Nucleus accumbens (tissue), 56 donors: ENCODE measurements at places on chromosomes 4 and X.

DNA sequence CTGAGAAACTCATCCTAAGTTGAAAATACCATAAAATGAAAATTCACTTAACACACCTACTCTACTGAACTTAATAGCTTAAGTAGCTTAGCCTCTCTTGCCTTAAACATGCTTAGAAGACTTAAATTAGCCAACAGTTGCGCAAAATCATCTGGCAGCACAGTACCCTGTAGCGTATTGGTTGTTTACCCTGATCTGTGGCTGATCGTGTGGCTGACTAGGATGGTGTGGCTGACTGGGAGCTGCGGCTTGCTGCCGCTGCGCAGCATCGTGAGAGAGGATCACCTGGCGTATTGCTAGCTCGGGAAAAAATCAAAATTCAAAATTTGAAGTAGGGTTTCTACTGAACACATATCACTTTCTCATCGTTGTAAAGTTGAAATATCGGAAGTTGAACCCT is 6.3 kb downstream of the RUFY3 start:
- DNase-seq, result no peak

DNA sequence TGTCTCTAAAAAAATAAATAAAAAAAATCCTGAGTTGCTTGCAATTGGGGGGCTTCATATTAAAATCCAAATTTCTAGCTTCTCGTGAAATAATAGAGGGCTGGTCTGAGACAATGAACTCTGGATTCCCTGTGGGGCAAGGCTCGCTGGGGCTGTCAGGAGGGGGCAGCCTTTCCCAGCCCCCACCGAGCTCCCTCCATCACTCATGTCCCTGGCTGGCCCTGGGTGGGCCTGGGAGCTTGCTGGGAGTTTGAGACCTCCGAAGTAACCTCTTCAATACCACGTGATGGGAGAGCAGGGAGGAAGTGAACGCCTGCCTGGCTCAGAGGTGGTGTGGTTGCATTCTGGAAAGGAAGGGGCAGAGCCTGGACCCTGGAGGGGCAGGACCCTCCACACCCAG is 54.0 kb upstream of the AFAP1 start:
- DNase-seq, result no peak

GRCh38 chr4:52408032-52408431 is 251.1 kb downstream of the USP46 start:
- DNase-seq, result no peak

GRCh38 chr4:7539659-7540058 is 104.9 kb upstream of the PSAPL1 start:
- no peak for DNase-seq
